HS-27A (cell line): ENCODE measurements at places on chromosomes 3 and 15.

DNA sequence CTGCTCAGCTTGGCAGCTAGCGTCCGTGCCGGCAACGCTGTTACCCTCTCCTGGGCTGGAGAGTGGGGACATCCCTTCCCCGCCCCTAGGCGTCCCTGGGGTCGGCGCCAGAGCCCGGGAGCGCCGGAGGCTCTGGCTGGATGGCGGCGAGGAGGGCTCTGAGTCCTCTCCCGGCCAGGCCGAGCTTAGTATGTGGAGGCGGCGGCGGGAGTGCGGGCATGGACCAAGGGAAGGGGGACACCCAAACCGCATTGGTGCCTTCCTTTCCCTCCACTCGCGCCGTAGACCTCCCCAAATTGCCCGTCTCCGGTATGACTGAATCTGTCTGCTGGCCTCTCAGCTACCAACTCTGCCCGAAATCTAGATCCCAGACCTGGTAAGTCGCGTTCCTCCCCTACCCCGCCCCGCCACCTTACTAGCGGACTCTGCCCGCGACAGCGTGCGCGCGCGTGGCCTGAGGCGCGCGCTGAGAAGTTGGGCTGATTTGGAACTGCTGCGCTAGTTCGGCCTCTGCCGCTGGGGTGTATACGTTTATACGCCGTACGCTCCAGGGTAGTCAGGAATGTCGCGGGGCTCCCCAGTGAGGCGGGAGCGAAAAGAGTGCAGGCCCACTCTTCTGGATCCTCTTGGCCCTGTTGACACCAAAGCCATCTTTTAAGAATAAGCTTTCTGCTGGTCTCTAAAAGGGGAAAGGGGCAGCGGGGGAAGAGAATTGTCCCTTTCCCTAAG lies 12.2 kb downstream of the ZIC1 start:
- DNase-seq, result no peak

DNA sequence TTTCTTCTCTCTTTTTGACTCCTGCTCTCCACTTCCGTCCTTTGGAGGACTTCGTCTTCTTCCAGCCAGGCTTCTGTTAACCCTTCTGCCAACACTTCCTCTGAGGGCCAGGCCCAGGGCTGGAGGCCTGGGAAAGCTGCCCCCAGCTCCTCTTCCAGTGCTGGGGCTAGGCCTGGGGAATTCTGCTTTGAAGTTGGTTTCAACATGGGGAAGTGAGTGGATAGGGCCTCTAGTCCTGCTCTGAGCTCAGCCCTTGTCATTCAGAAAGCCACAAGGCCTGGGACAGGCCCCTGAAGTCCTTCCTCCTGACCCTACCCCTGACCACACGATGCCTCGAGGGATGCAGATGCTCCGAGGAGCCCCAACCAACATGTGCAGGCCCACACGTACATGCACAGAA lies 53.9 kb upstream of the HERC1 start:
- no peak for DNase-seq

GRCh38 chr3:185335799-185336198 lies 27.1 kb upstream of the MAP3K13 start:
- DNase-seq, result no peak

GRCh38 chr3:178690571-178690970 lies 154.3 kb downstream of the KCNMB2 start:
- DNase-seq, result no peak

DNA sequence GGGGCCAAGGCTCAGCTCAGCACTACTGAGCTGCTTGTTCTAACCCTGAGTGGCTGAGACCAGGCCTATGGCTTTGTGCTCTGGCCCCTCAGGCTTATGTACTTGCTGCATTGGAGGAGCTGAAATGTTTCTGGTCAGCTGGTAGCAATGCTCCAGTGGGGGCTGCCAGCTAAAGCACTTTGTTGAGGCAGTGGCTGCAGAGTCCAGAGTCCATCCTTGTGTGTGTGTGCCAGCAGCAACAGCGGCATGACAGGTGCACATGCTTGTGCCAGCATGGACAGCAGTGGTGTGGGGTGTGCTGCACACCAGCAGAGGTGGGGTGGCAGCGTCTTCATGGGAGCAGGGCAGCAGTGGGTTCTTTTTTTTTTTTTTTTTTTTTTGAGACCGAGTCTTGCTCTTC lies 169.1 kb downstream of the VPS8 start:
- DNase-seq, result no peak

DNA sequence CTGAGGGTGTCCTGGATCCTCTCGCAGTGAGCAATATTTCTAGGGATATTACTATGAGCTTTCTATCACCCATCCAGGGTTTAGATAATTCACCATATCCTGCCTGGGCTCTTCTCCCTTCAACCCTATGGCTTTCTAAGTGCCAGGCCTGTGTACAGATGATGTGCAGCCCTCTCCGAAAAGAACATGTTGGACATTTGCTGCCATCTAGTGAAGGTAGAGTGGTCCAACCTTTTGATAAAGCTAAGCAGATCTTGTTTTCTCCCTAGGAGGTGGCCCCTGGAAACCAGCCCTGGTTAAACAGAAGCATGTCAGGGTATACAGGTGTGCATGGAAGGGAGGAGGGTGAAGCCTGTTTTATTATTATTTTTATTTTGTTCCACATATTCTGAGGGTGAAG lies 27.9 kb upstream of the SCN10A start:
- no peak for DNase-seq

- DNase-seq, result no peak
Measured at GRCh38 chr15:65945616-65946015, 76.3 kb downstream of the RAB11A start.

- DNase-seq, result peak; percentile 35
Measured at GRCh38 chr3:120506828-120507774, 56.3 kb upstream of the FSTL1 start.

DNA sequence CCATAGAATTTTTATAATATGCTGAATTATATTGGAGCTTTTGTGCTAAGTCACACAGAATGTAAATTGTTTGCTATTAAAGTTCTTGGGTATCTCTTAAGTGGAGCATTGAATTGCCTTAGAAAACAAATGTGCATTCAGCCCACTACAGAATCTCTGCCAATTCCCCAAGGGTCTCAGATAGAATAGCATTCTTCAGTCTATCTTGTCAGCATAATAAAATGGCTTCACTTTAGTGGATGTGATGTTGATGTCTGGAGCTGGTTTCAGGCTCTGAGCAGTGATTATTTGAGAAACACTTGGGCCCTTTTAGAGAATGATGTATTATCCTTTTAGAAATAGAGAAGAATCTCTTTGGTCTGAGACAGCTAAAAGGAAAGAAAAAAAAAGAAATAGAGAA lies 45.2 kb downstream of the LRCH3 start:
- no peak for DNase-seq

- no peak for DNase-seq
Measured at GRCh38 chr3:190983875-190984274, 121.4 kb upstream of the GMNC start.

DNA sequence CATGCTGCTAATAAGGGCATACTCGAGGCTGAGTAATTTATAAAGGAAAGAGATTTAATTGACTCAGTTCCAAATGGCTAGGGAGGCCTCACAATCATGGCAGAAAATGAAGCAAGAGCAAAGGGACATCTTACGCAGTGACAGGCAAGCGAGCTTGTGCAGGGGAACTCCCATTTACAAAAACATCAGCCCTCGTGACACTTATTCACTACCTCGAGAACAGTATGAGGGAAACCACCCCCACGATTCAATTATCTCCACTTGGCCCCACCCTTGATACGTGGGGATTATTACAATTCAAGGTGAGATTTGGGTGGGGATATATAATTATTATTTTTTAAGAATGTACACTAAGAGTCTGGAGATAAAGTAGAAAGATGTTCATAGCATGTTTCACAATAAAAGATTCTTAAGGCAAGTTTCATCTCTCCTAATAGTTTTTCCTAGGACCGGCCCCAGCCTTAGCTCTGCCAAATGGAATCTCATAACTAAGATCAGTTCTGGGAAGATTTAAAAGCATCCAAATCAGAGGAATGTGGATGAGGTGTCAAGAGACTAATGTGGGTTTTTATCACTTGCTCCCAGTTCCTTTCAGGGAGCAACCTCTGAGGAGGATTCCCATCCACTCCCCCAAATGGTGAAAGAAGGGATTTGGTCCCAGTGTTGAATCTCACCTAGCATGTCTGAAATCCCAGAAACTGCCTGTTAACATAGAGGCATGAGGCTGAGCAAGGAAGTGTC lies 221.0 kb downstream of the ZMAT3 start:
- no peak for DNase-seq

GRCh38 chr15:99554880-99555488 lies 10.8 kb upstream of the MEF2A start:
- no peak for DNase-seq

GRCh38 chr3:134752761-134753461 lies 42.1 kb upstream of the EPHB1 start:
- DNase-seq, result no peak

DNA sequence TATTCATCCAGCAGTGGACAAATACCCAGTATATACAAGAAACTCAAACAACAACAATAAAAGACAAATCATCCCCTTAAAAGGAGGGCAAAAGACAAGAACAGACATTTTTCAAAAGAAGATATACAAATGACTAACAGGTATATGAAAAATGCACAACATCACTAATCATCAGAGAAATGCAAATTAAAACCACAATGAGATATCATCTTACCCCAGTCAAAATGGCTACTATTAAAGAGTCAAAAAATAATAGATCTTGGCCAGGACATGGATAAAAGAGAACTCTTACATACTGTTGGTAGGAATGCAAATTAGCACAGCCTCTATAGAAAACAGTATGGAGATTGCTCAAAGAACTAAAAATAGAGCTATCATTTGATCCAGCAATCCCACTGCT lies 16.9 kb downstream of the DHX36 start:
- DNase-seq, result no peak
